Right lobe of liver (tissue), 6 donors: ENCODE measurements at places on chromosomes 3 and 15.

GRCh38 chr3:62325896-62326295 is 47.5 kb downstream of the FEZF2 start:
- DNase-seq: no peak

DNA sequence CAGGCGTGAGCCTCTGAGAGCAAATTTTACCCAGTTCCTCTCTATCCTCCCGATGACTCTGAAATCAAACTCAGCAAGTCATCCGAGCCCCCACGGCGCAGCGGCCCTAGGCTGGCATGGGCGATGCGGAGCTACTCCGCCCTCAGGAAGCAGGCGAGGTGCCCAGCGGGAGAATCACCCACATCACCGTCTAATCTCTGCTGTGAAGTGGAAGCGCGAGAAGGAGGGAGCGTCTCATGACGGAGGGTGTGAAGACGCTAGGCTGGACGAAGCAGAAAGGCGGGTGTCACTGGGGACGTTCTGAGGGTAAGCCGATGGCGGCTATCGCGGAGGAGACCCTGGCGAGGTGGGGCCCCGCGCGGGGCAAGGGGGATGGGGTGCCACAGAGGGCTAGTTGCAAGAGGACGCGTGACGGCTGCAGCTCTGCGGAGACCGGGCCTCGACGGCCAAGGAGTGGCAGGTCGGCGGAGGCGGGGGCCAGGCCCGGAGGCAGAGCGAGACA is 9.1 kb upstream of the GNAI2 start:
- no peak for DNase-seq

DNA sequence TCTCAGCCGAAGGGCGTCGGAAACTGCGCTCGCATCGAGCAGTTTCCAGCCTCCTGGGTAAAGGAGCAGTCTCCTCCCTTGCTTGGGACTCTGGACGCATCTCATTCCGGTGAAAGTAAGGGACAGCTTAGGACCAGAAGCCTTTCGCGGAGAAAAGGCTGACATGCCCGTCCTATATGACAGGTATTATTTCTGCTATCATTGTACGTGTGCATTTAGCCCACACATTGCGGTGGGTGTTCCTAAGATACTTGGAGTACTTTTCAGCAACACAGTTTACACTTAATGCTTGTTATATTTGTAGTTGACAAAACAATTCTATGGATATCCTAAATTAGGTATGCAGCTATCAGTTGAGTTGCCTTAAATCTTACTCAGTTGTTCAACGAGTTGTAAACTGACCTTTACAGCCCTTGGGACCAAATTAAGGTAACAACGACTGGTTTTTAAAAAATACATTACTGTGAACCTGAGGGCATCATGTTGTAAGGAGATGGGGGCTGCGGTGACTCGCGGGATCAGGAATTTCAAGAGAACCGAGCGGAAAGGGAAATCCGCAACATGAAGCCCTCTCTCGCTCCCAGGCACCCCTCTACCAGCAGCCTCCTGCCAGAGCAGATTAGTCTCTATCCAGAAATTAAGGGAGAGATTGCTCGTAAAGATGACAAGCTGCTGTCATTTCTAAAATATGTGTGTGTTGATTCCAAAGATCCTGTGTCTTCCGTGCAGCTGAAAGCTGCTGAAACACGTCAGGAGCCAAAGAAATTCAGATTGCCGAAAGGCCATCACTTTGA is 632 bp upstream of the COPS2 start:
- no peak for DNase-seq

- peak; percentile 49 for DNase-seq
Observed at GRCh38 chr15:39624806-39625205, 43.9 kb downstream of the THBS1 start.
